ENCODE measurements at places on chromosomes 5 and 9. TPM values are rescaled to one million over a fixed set of nuclear protein-coding genes. Genes with fewer than 3 reads are reported as not detected.

DNA sequence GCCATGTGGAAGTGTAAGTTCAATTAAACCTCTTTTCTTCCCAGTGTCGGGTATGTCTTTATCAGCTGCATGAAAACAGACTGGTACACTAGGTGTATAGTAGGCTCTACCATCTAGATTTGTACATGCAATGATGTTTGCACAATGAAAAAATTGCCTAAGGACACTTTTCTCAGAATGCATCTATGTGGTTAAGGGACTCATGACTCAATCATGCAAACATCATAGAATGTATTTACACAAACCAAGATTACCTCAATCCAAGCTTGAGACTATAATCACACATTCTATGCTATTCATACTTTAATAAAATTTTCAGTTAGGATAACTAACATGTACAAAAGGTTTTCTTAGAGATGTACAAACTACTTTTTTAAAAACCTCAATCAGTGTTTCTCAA is 1164.5 kb downstream of the CDH12 start:
- no peak for DNase-seq
- no peak overlapping the region for H3K27ac ChIP-seq
- no peaks in the 10 kb centered on the region for H3K27me3 ChIP-seq
- no peak overlapping the region for H3K4me3 ChIP-seq
- H3K4me1 ChIP-seq: no peaks in the 10 kb centered on the region
- no peaks in the 10 kb centered on the region for H3K36me3 ChIP-seq

FREM1 gene
- 0.47 TPM for total RNA-seq

DNA sequence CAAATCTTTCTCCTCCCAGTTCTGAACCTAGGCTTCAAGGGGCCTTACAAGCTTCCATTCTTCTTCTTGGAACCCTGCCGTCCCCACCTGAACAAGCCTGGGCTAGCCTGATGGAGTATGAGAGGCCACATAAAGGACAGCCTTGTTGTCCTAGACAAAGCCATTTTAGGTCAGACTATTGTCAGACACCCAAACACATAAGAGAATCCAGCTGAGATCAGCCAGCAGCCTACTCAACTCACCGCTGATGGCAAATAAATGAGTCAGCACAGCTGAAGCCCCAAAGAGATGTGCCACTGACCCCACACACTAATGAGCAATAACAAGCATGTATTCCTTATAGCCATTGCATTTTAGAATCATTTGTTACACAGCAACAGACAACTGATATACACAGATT is 33.8 kb downstream of the SVEP1 start:
- H3K4me3 ChIP-seq: no peak overlapping the region
- peaks cover 5% of the 10 kb centered on the region for H3K4me1 ChIP-seq
- peak overlapping the region; percentile 27 for H3K27ac ChIP-seq
- H3K27me3 ChIP-seq: no peaks in the 10 kb centered on the region
- no peak for DNase-seq

DNA sequence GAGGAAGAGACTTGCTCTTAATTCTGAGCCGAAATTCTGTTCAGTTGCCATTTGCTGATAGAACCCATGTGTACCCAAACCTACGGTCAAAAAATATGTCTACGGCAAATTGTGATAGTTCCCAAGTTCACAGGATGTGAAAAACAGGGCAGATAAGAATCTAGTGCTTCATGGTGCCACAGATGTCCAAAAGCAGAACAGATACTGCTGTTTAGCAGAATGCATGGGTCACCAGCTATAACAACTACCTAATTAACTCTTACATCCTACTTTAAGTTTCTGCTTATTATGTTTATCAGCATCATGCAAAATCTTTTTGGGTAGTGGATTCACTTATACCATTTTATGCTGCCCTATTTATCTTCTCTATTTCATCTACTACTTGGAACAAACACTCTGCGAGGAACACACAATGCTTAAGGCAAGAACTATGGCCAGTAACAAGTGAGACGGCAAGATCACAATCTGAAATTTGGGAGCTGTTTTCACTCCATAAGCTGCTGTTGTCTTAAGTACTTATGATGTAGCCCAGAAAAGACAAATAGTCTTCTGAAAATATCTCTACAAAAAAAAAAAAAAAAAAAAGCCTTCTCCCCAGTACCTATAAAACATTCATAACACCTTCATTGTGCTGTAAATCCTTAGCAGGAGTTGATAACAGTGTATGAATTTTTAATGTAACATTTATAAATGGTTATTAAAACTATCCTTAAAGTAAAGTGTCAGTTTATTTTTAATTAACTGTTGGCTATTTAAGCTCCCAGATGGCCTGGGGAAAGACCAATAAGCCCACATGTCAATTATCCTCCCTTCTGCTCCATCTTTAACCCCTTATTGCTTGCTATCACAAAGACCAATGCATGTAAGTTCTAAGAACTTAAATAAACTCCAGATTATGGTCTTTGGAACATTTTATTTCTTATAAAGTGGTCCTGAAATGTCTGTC is 232.3 kb downstream of the TLR4 start:
- H3K36me3 ChIP-seq: no peaks in the 10 kb centered on the region
- no peaks in the 10 kb centered on the region for H3K27me3 ChIP-seq
- DNase-seq: no peak
- no peaks in the 10 kb centered on the region for H3K4me1 ChIP-seq
- H3K27ac ChIP-seq: no peak overlapping the region

DNA sequence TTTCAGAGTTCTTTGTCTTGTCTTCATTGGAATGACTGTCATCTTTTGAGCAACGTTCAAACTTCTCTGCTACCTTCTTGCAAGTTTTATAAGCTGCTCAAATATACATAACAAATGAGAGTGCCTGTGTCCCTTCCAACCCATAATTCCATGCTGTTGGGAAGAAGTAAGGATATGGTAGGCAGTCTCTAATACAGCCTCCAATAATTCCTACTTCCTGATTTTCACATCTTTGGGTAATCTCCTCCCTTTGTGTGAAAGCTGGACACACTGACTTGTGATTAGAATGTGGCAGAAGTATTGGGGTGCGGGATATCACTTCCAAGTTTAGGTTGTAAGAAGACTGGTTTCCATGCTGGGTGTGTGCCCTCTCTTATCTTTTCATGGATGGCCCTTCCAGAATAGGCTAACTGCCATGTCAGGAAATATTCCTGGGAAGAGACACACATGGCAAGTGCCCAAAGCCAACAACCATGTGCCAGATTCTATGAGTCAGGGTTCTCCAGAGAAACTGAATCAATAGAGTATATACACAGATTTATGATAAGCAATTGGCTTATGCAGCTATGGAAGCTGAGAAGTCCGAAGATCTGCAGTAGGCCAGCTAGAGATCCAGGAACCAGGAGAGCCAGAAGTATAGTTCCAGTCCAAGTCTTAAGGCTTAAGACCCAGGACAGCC is 531.3 kb downstream of the NTRK2 start:
- no peak overlapping the region for H3K4me3 ChIP-seq
- H3K27ac ChIP-seq: no peak overlapping the region
- no peaks in the 10 kb centered on the region for H3K36me3 ChIP-seq
- DNase-seq: no peak

GRCh38 chr5:65907135-65907534 is 19.2 kb upstream of the ERBIN start:
- no peaks in the 10 kb centered on the region for H3K36me3 ChIP-seq
- no peak for DNase-seq
- H3K27ac ChIP-seq: no peak overlapping the region
- no peaks in the 10 kb centered on the region for H3K4me1 ChIP-seq
- no peak overlapping the region for H3K4me3 ChIP-seq

AMBP gene
- not detected for total RNA-seq

DIMT1 gene
- total RNA-seq: 28.3 TPM

GRCh38 chr5:74521401-74521800 is 119.1 kb downstream of the ENC1 start:
- H3K36me3 ChIP-seq: no peaks in the 10 kb centered on the region
- no peaks in the 10 kb centered on the region for H3K27me3 ChIP-seq
- no peaks in the 10 kb centered on the region for H3K4me1 ChIP-seq
- DNase-seq: no peak

- no peaks in the 10 kb centered on the region for H3K27me3 ChIP-seq
- no peak overlapping the region for H3K27ac ChIP-seq
- no peak overlapping the region for H3K4me3 ChIP-seq
- H3K36me3 ChIP-seq: no peaks in the 10 kb centered on the region
Observed at GRCh38 chr5:128245974-128246373, 162.4 kb downstream of the SLC12A2 start.

COL15A1 gene
- 7.7 TPM for total RNA-seq

DNA sequence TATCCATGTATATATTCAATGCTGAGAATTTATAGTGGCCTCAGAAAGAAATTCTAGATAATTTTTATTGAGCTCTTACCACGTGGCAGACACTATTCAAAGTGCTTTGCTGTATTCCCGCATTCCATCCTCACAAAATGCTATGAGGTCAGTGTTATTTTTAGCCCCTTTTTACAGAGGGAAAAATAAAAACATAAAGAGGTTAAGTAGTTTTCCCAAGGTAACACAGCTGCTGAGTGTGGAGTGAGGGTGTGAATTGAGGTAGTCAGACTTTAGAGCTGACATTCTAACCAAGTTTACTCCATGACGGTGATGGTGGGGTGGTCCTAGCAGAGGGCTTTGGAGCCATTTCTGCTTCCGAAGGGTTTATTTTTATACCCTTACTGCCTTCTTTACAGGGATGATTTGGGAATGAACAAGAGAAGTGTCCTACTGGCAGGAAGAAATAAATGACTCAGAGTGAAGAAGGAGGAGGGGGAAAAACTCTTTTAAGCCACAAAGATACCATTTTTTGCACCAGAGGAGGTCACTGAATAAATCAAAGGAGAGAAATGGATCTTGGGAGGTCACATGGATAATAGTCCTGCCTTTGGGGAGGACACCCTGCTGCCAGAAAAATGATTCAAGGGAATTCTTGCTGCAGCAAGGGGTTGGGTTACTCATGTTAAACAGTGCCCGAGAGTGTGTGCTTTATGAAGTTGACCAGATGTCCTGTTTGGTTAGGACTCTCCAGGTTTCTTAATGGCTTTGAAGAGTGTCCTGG is 76.1 kb downstream of the HMHB1 start:
- peaks cover 20% of the 10 kb centered on the region for H3K4me1 ChIP-seq
- no peak overlapping the region for H3K4me3 ChIP-seq
- H3K36me3 ChIP-seq: no peaks in the 10 kb centered on the region
- H3K27ac ChIP-seq: peak overlapping the region; percentile 22

DNA sequence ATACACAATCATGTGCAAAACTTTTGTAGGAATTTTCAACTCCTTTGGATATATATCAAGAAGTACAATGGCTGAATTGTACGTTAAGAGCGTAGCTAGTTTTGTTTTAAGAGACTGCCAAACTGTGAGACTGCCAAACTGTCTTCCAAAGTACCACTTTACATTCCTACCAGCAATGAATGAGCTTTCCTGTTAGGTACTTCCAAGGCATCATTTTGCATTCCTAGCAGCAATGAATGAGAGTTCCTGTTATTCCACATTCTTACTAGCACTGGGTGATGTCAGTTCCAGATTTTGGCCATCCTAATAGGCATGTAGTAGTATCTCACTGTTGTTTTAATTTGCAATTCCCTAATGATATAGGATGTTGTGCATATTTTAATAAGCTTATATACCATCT is 219.3 kb downstream of the KCNN2 start:
- no peak overlapping the region for H3K27ac ChIP-seq
- no peaks in the 10 kb centered on the region for H3K36me3 ChIP-seq
- DNase-seq: no peak
- no peak overlapping the region for H3K4me3 ChIP-seq
- no peaks in the 10 kb centered on the region for H3K27me3 ChIP-seq

CEP72 gene
- total RNA-seq: 0.40 TPM

EPB41L4A gene
- total RNA-seq: 10.6 TPM

GRCh38 chr9:91761362-91761761 is 188.7 kb downstream of the ROR2 start:
- no peaks in the 10 kb centered on the region for H3K36me3 ChIP-seq
- DNase-seq: no peak
- no peaks in the 10 kb centered on the region for H3K4me1 ChIP-seq
- H3K4me3 ChIP-seq: no peak overlapping the region

- H3K4me1 ChIP-seq: peaks cover 13% of the 10 kb centered on the region
- H3K27ac ChIP-seq: peak overlapping the region; percentile 65
- no peaks in the 10 kb centered on the region for H3K27me3 ChIP-seq
Observed at GRCh38 chr9:96612105-96612965, 7.3 kb downstream of the CDC14B start.

DNA sequence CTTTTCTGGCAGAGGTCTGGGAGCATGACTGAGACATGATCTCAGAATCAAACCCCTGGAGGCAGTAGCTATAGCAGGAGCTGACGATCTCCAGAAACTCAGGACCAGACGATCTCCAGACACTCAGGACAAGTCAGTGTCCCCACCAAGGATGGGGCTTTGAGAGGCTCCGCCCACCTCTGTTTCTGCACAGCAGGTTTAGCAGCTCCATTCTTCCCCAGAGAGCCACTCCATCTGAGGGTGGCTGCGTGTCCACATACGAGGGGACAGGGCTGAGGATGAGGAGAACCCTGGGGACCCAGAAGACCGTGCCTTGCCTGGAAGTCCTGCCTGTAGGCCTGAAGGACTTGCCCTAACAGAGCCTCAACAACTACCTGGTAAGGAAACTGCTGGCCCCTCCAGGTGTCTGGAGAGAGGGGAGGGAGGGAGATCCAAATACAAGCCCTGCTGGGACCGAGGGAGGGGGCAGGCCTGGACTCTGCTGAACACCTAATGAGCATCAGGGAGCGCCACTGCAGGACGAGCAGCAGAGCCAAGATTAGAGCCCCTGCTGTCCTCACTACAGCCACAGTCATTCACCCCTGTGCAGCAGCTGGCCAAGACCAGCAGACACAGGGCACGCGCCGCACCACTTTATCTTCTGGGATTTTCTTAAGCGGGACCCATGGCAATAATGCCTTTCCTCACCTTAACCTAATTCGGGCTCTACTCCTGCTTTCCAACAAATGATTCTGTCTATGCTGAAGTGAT is at the start of gene GABRP:
GABRP (plus strand) TSS at position 228 of the 750 bp plus-strand sequence. CDS start 4,891 bp downstream, outside the sequence.
- no peak within 1 kb of the TSS for H3K27ac ChIP-seq
- no peaks in the 10 kb centered on the region for H3K27me3 ChIP-seq
- no peaks in the 10 kb centered on the region for H3K4me1 ChIP-seq
- no peak for DNase-seq
- H3K4me3 ChIP-seq: no peak within 1 kb of the TSS

- peaks cover 20% of the 10 kb centered on the region for H3K4me1 ChIP-seq
- no peak overlapping the region for H3K27ac ChIP-seq
- H3K4me3 ChIP-seq: peak overlapping the region; percentile 14
- H3K36me3 ChIP-seq: no peaks in the 10 kb centered on the region
- peaks cover 100% of the 10 kb centered on the region for H3K27me3 ChIP-seq
Observed at GRCh38 chr5:88690409-88691229, 192.4 kb downstream of the MEF2C start.

TICAM2 gene
- total RNA-seq: 0.95 TPM

GRCh38 chr5:102324714-102325113 is 28.6 kb upstream of the SLCO4C1 start:
- DNase-seq: no peak
- H3K27me3 ChIP-seq: no peaks in the 10 kb centered on the region
- no peak overlapping the region for H3K27ac ChIP-seq
- no peaks in the 10 kb centered on the region for H3K4me1 ChIP-seq

GRCh38 chr9:34737677-34738260 is 27.8 kb upstream of the CCL21 start:
- H3K4me1 ChIP-seq: no peaks in the 10 kb centered on the region
- no peaks in the 10 kb centered on the region for H3K27me3 ChIP-seq
- no peak overlapping the region for H3K27ac ChIP-seq
- DNase-seq: no peak
- no peaks in the 10 kb centered on the region for H3K36me3 ChIP-seq

All from gastrocnemius medialis (tissue), 4 donors.